T-helper 17 cell (primary cell): ENCODE measurements at places on chromosomes 1 and 21. TPM values are rescaled to one million over a fixed set of nuclear protein-coding genes. Genes with fewer than 3 reads are reported as not detected.

DNA sequence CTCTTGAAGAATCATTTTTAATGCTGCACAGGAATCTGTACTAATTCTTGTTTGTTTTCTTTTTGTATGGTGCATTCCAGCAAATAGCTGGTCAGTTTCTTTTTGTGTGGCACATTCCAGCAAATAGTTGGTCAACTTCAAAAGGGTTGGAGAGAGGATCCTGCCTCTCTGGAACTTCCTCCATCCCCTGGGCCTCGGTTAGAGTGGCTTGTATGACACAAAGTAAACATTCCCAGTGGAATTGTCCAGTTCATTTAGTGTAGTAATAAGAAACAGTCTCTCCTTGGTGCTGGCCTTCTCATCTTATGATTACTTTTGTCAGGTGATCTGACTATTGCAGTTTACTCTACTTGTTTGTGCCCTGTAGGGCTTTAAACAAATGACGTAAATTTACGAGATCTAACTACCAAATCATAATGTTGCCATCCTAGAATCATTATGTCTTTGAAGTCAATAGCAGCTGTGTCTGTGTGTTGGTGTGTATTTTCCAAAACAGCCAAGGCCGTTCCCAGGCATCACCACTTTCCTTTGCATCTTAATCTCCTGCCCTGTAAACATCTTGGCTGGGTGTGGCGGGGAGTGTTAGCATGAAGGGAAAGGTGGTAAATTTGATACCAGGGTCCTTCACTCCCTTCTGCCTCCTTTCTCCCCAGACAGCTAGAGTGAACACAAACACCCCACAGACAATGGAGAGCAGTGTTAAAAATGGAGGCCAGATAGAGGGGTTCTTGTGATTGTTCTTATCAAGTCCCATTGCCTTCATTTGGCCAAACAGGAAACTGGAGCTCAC, 77.9 kb downstream of the CDC7 start:
- no peak for DNase-seq

- DNase-seq = no peak
These were observed 32.9 kb downstream of the TENT5C start for GRCh38 chr1:117638759-117639158.

- no peak for DNase-seq
These were observed 525.6 kb upstream of the CAMK1G start for GRCh38 chr1:209057901-209058300.

DNA sequence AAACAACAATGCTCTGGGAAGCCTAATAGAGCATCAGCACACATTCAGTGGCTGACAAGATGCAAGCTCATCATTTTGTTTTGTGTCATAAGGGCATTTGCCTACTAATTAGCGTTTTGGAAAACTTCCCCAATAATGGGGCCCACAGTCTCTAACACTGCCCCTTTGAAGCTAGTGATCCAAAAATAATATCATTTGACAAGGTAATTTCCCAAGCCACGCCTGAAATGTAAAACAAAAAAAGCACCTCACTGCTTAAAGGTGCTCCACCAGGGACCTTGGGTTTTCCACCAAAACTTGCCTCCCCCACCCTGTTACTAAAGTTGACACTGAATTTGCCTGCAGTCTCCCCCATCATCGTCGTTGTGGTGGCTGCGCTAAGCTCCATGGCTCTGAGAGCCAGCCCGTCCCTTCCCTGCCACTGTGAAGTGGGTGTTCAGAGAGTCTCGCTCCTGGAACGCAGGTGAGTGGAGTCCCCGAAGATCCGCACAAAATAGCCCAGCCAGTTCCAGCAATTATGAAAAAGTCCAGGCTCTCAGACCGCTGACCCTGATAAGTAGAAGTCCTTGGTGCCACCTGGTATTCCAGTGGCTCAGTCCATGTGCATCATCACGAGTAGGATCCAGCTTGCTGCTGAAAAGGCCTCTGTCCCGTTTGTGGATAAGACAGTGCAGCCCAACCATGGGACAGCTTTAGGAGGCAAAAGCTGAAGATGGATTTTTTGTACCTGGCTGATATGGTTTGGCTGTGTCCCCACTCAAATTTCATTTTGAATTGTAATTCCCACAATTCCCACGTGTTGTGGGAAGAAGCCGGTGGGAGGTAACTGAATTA, 52.2 kb downstream of the RAB3GAP2 start:
- no peak for DNase-seq

DNA sequence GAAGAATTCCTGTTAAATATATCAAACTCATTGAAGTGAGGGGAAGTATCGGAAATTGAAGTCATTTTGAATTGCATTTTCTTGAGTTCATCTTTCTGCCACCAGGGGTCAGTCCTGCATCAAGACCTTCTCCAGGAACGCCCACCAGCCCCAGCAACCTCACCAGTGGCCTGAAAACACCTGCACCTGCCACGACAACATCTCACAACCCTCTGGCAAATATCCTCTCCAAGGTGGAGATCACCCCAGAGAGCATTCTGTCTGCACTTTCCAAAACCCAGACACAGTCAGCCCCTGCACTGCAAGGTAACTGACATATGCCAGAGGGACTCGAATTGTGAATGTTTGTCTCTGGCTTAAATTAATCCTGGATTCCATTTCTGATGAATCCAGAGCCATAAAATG, 22.8 kb upstream of the TARS2 start:
- DNase-seq = peak; percentile 59

Gene MAP3K7CL
- total RNA-seq = 11.6 TPM

Gene NUAK2
- 8.6 TPM for total RNA-seq

Gene PFKFB2
- total RNA-seq = 1.7 TPM
